AG20443 (cell line): ENCODE measurements at places on chromosomes 4 and X.

GRCh38 chr4:63169836-63170235, 1239.4 kb downstream of the TECRL start:
- DNase-seq, result no peak

- DNase-seq, result no peak
Measured at GRCh38 chr4:7275067-7275466, 82.7 kb downstream of the SORCS2 start.

DNA sequence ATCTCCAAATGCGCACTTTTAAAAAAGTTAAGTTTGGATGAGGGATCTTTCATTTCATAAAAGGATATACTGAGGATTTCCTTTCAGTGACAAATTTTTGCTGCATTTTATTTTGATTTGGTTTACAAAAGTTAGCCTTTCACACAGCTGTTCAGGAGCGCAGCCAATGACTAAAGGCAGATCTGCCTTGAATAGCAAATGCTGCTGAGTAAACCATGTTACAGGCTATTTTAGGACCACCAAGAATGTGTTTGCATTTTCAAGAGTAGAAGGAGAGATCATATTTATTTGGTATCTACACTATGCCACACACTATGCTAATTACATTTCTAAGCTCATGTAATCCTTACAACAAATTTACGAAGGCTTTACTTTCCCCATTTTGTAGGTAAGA, 92.1 kb downstream of the MAMLD1 start:
- no peak for DNase-seq

DNA sequence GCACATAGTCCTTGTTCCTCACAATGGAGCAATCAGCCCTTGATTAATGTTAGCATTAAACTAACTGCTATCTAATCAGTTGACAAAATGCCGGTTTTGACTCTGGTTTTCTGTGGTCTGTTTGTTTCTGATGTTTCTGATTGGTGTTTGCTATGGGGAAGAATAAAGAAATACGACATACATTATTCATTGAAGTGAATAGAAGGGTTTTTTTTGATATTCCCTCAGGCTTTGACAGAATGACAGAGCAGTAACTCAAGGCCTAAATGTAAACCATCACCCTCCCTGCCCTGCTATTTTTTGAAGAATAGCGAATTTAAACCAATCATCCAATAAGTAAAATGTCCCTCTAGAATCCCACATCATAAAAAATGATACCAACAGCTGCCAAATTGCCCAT, 65.5 kb upstream of the HS3ST1 start:
- DNase-seq, result no peak

DNA sequence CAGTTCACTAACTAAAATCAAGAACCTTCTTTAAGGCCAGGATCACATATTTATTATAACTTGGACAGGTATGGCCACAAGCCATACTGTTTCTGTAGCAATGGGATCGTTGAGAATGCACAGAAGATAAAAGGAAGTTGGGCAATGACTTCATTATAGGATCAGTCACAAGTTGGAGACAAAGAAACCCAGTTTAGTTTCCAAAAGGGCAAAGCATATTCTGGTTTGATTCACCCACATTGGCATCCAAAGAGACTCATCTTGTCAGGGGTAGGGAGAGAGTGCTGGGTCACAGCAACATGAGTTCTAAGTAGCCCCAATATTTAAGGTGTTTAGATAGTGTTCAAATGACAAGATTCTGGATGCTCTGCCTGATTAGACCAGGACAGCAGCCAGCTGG, 317.1 kb upstream of the GALNT7 start:
- DNase-seq, result no peak

GRCh38 chrX:140918398-140919038, 83.9 kb upstream of the SPANXB1 start:
- DNase-seq, result peak; percentile 46

GRCh38 chr4:15504041-15504440, 34.4 kb downstream of the CC2D2A start:
- DNase-seq, result no peak

GRCh38 chr4:168208957-168209614, 109.5 kb downstream of the DDX60 start:
- no peak for DNase-seq

- DNase-seq, result no peak
Measured at GRCh38 chrX:54181202-54181953, 1.7 kb downstream of the FAM120C start.

GRCh38 chrX:37701588-37701987, 16.0 kb downstream of the XK start:
- no peak for DNase-seq

DNA sequence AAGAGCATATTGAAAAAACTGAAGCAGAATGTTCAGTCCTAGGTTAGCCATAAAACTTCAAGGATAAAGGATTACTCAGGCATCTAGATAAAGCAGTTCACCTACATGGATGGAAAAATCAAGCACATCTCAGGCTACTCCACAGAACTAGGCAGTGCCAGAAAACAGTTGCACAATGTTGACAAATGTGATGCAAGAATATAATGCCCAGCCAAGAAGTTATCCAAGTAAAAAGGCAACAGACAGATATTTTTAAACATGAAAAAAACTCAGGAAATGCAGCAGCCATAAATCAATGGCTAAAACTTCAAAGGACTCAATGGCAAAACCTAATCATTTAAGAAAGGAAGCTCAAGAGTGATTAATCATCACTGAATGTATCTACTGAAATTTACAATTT, 456.0 kb upstream of the FAM241A start:
- peak; percentile 56 for DNase-seq

DNA sequence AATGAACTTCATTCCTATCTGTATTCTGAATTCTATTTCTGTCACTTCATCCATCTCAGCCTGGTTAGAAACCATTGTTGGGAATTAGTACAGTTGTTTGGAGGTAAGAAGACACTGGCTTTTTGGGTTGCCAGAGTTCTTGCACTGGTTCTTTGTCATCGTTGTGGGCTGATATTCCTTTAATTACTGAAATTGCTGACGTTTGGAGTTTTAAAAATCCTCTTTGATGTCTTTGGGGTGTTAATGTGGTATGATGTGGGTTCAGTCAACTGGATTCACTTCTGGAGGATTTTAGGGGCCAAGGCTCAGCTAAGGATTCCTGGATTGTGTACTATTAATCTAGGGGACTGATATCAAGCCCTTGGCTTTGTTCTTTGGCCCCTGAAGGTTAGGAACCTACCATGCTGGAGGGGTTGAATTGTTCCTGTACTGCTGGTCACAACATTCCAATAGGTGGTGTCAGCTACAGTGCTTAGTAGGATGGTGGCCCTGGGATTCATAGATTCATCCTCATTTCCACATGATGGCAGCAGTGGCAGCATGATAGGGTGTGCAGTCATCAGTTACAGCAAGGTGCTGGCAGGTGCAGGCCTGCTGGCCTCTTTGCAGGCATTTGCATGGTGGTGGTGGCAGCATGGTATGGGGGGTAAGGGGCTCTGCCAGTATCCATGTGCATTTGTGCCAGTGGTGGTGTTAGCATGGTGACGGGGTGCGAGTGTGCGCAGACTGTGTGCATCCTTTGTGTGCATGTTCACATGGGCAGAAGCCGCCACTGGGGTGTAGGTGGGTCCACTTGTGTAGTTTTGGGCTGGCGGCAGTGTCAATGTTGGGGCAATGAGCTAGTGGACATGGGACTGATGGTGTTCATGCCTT, 301.3 kb downstream of the TEX13C start:
- DNase-seq, result no peak

- DNase-seq, result peak; percentile 12
Measured at GRCh38 chrX:21176921-21177571, 197.2 kb upstream of the CNKSR2 start.

- no peak for DNase-seq
Measured at GRCh38 chr4:1521821-1522361, 115.6 kb upstream of the NKX1-1 start.

DNA sequence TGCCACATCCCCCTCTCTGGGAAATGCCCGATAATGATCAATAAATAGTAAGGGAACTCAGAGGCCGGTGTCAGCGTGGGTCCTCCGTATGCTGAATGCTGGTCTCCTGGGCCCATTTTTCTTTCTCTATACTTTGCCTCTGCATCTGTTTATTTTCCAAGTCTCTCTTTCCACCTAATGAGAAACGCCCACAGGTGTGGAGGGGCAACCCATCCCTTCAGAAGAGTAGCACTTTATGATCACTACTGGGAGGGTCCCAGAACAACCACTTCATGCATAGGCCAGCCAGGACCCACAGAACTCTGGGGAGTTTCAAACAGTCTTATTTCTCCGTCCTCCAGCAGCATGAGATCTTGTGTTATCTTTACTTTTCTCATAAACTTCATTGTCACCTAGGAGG, 100.1 kb downstream of the CEP44 start:
- DNase-seq, result no peak

- DNase-seq, result peak; percentile 67
Measured at GRCh38 chr4:113684534-113685091, 76.9 kb downstream of the CAMK2D start.

DNA sequence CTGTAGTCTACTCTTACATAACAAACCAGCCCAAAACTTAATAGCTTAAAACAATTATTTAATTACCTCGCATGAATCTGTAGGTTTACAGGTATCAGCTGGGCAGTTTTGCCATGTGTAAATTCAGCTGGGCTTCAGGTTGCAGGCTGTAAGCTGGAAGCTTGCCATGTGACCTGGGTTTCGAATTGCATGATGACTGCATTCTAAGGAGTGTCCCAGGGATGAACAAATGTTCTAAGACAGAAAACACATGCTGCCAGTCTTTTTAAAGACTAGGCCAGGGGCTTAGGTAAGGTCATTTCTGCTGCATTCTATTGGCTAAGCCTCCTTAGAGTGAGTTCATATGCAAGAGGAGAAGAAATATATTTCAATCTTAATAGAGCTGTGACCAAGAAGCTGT, 44.8 kb downstream of the GRIA2 start:
- DNase-seq, result no peak

GRCh38 chr4:184825141-184825895, 450 bp downstream of the ACSL1 start:
- peak; percentile 83 for DNase-seq

DNA sequence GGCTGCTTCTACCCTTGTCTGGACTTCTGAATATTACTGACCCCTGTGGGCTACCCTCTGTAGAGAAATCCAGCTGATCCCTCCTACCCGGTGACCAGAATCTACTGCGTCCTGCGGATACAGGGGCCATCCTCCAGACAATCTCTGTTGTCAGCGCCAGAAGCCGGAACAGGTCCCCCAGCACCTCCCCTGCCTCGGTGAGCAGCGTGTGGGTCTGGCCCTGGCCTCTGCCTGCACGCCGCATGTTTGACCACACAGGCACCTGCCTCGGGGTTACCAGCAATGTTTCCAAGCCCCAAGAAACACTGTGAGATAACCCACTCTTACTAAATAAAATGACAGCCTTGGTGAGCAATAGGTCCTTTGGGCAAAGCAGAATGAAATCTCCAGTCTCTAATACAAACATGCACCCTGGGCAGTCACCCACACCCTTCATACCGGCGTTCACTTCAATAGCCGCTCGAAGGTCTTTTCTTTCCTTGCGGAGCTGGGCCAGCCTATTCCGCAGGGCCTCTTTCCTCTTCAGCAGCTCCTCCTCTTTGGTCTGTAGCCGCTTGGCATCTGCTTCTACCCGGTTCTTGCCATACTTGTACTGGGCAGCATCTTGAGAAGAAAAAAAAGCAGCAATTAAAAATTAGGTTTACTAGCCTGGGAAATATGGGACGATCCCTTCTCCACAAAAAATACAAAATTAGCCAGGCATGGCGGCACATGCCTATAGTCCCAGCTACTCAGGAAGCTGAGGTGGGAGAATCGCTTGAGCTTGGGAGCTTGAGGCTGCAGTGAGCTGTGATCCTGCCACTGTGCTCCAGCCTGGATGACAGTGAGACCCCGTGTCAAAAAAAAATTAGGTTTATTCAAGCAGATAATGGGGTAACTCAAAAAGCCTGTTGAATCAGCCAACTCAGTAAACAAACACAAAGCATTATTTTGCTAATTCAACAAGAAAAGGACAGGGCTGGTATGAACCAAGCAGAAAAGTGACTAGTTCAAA, 165.1 kb downstream of the AFAP1 start:
- no peak for DNase-seq

- peak; percentile 93 for DNase-seq
Measured at GRCh38 chr4:56958111-56958517, 19.3 kb downstream of the NOA1 start.

DNA sequence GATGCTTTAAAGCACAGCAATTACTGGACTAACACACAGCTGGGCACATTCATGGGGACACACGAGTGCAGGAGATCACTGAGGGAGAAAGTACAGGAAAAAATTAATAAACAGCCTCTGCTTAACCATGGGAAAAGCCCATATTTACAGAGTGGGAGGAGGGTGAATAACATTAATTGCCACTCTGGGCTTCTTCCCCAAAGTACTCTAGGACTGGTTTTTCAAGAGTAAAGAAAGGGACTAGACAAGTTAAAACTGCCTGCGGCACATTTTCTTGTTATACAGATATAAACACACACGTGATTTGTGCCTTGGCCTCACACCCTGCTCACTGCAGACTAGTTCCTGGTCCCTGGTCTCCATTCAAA, 179.7 kb upstream of the TET2 start:
- DNase-seq, result no peak

GRCh38 chr4:185775792-185776555, 36.0 kb downstream of the SORBS2 start:
- no peak for DNase-seq
